HepG2 (cell line): ENCODE measurements at places on chromosomes 11 and 22.

GRCh38 chr11:76665921-76666351 is 4.6 kb downstream of the LRRC32 start:
- no peak for DNase-seq

- DNase-seq, result no peak
Observed at GRCh38 chr11:79520086-79520485, 79.3 kb upstream of the TENM4 start.

- no peak for DNase-seq
Observed at GRCh38 chr22:18955696-18956095, 19.6 kb upstream of the PRODH start.

GRCh38 chr11:133659538-133660201 is 127.4 kb upstream of the OPCML start:
- no peak for DNase-seq

GRCh38 chr11:14288189-14288935 is 70.6 kb downstream of the RRAS2 start:
- DNase-seq, result no peak

GRCh38 chr11:10398525-10398924 is 56.5 kb upstream of the AMPD3 start:
- DNase-seq, result no peak

DNA sequence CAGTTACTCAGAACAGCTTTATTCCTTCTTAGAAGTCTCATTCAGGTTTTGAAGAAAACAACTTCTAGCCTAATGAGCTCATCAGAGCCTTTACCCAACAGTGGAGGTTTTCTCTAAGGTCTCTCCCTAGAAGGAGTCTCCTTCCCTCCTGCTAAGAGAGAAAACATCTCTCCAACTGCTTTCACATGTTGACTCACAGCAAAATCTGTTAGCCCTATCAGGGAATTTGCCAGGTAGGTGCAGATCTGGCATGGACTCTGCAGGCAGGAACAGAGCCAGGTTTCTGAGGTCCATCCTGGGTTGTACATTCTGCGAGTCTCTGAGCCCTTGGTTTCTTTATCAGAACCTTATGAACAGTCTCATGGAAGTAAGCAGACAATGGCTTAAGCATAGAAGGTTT is 214.4 kb downstream of the HIPK3 start:
- DNase-seq, result no peak

- DNase-seq, result no peak
Observed at GRCh38 chr11:130806746-130807145, 109.5 kb downstream of the SNX19 start.

DNA sequence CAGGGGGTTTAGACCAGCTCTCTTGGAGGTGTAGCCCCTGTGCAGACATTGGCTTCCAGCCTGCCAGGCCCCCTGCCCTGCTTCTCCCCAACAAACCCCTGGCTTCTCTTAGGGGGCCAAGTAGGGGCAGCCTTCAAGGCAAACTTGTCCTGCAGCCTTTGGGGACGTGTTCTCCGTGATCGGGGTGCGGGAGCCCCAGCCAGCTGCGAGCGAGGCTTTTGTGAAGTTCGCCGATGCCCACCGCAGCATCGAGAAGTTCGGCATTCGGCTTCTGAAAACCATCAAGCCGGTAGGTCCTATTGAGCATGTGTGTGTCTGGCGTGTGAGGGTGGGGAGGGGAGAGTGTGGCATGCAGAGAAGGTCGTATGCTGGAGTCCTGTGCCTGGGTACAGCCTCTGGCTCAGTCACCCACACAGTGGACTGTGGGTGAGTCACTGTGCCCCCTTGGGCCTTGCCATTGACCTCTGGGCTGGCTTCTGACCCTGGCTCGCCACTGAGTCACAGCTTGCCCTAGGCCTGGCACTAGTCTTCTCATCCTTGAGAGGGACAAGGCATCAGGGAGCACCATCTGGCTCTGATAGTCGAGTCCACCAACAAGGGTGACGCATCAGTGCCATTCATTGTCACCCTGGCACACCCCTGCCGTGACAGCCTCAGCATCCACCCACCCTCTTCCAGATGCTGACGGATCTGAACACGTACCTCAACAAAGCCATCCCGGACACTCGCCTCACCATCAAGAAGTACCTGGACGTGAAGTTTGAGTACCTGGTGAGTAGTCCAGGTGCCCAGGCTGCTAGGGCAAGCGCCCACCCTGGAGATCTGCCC is 11.4 kb downstream of the SLC16A8 start:
- DNase-seq, result no peak

GRCh38 chr22:16969508-16970327 is 38.3 kb downstream of the GAB4 start:
- DNase-seq, result no peak

DNA sequence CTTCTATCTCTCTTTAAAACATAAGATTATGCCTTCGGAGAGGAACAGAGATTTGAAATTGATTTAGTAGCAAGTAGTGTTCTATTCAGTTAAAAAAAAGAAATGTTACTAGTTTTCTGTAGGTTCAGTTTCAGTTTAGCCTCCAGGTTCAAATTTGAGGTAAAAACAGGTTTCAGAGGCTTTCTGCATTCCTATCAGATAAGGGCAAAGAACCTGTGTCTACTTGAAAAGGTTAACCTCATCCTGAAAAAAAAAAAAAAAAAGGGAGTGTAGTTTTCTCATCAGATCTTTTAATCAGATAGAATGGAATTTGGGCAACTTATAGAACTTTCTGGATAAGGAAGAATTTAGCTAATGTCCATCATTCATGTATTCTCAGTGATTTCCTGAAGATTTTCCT is 12.1 kb downstream of the C11orf97 start:
- DNase-seq, result no peak

DNA sequence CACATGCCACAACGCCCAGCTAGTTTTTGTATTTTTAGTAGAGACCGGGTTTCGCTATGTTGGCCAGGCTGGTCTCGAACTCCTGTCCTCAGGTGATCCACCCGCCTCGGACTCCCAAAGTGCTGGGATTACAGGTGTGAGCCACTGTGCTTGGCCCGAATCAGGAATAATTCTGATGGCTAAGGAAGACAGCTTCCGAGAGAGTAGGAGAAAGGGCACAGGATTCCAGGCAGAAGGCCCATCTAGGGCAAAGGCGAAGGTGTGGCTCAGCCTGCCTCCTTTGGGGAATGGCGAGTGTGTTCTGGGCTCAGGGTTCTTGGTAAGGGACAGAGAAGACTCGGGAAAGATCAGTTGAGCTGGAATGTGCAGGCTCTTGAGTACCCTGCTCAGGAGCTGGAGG is 1.6 kb upstream of the SYCE3 start:
- DNase-seq, result no peak

- DNase-seq, result no peak
Observed at GRCh38 chr11:35247428-35247827, 108.5 kb downstream of the CD44 start.

DNA sequence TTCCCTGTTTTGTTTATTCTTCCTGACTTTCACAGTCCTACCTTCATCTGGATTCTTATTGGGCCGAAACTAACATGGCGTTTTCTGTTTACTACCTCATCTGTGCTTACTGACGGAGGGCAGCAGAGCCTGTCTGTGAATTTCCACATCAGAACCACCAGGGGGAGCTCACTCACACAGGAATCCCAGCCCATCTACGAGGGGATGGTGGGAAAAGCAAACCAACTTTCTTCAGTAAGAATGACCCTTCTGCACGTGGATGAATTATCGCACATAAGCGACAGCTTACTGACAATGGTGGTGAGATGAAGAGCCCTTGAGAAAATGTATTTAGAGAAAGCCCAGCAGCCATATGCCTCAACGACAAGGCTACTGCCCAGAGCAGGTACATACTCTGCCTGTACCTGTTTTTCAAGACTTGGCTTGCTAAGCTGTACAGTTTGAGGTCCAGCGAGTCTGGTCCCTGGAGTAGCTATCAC is 42.5 kb downstream of the LARGE2 start:
- DNase-seq, result peak; percentile 54

DNA sequence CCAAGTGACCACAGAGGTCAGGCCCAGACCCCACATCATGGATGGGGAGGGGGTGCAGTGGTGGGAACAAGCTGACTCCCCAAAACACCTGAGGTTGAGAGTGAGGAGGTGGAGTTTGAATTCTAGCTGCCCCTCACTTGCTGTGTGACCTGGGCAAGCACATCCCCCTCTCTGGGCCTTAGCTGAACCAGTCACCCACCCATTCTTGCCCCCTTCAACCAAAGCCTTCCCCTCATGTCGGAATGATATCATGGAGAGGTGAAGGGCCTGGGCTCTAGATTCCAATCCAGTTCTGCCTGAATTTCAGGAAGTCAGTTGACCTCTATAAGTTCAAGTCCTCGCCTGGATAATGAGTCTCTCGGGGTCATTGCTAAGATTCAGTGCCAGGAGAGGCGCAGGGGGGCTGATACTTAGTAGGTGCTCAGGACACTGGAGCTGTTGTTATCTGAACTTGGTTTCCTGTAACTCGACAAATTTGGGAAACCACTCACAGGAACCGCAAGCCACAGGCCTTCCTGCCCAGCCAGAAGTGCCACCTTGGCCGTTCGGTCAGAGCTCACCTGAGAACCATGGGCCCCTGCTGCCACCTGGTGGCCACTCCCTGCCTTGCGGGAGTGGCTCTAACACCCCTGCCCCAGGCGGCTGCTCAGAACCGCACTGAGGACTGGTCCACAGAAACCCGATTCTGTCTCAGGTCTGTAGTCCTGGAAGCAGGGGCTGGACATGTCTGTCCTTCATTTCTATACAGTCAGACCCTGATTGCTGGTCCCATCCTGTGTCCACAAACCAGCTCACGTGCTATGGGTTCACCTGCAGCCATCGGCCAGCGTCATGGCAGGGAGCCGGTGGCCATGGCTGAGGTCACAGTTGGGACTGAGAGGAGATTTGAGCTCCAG is 6.9 kb downstream of the CDC42EP1 start:
- DNase-seq, result peak; percentile 61
